ENCODE measurements at places on chromosomes 2 and 18. TPM values are rescaled to one million over a fixed set of nuclear protein-coding genes. Genes with fewer than 3 reads are reported as not detected.

DNA sequence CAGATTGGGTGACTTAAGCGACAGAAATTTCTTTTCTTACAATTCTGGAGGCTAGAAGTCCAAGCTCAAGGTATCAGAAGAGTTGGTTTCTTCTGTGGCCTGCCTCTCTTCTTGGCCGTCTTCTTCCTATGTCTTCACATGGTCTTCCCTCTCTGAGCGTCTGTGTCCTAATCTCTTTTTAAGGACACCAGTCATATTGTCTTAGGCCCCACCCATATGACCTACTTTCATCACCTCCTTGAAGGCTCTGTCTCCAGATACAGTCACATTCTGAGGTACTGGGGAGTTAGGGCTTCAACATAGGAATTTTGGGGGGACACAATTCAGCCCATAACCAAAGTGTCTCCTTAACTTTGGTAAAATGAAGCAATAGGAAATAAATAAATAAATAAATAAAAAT, 110.9 kb upstream of the EPC2 start:
- no peak for DNase-seq

The GAD1 gene
- polyA plus RNA-seq = 2.3 TPM

- no peak for DNase-seq
Measured at GRCh38 chr18:37538526-37539205, 26.9 kb downstream of the CELF4 start.

DNA sequence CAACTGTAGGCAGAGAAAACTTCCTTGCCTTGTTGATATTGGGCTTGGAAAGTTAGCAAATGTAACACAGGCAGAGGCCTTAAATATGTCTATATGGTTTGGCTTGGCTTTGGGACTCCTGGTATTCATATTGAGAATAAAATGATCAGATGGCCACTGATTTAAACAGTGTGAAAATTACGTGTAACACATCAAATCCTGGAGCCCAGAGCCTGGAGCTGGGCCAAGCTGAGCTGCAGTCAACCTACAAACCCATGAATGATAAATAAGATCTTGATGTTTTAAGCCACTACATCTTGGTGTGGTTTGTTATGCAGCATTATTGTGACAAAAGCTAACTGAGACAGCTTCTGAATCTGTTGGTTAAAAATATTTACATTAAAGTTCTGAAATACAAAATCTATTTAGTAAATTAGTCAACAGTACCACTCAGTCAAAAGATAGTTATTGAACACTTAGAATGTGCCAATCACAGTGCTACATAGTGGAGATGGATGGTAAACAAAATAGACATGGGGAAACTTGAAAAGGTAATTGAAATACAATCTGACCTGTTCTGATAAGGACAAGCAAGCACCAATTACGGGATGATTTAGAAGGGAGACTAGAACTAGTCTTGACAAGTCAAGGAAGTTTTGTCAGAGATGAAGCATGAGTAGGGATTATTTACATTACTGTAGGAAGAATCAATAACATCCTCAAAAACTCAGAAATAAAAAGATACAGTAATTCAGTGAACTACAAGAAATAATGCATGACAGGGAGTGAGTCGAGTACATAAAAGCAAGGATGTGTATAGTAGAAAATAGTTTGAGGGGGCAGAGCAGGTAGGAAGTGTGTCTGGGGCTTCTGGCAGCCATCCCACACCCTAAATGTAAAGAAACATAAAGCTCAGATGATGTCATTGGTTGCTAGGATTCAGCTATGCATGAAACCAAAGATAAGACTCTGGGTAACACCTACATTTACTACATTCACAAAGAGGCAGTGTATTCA, 157.7 kb downstream of the HNMT start:
- DNase-seq = no peak

The RMDN2 gene
- polyA plus RNA-seq = 12.0 TPM
